ENCODE measurements at places on chromosomes 2 and 18. TPM values are rescaled to one million over a fixed set of nuclear protein-coding genes. Genes with fewer than 3 reads are reported as not detected.

VSNL1 gene
- 26.5 TPM for total RNA-seq

DNA sequence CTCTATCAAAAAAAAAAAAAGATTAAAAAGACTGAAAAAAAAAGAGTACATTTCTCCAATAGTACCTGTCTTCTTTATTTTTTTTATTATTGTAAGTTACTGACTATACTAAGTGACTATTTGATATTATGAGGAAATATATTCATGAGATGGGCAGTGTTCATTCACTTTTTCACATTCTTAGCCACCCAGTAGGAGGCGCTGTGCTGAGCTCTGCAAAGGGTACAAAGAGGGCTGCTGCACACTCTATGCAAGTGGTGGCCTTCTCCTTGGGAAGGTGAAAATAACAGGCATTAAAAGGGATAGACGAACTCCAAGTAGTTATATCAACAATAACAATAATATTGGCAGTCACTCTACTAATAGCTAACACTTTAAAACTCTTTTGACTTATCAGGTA is 1034.9 kb upstream of the FANCL start:
- no peak for DNase-seq

SERPINB12 gene
- not detected for total RNA-seq

DNA sequence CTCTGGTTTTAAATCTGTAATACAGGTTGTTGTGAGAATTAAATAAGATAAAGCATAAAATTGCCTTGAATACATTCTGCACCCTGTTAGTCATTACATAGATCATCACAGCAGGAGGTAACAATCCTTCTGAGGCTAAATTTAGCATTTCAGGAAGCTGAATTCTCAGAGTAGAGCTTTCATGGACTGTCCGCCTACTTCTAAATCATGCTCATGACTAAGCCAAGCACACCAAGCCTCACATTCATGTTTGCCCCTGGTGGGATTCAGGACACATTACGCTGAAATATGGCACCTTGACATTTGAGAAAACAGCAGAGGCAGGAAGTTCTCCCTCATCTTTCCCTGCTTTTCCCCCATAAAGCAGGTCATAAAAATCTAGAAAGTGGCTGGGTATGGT is 16.6 kb upstream of the PIK3C3 start:
- DNase-seq, result no peak

DNA sequence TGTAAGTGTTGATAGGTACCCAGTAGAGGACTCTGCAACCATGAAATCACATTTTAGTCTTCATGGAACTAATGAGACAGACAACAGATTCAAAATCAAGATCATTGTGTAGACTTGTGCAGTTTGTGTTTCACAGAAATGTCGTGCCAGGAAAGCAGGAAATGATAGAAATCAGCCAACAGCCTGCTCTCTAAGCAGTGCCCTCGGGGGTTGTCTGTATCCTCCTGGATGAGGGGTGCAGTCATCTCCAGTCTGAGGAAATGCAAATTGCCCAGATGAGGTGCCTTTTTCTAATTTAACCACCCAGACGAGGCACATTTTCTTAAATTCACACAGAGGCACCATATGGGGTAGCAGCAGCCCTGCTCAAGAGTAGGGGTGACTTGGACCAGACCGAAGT is 663.1 kb downstream of the XIRP2 start:
- DNase-seq, result no peak

- DNase-seq, result peak; percentile 55
Observed at GRCh38 chr2:240672701-240673190, 9.9 kb downstream of the AQP12B start.

DNA sequence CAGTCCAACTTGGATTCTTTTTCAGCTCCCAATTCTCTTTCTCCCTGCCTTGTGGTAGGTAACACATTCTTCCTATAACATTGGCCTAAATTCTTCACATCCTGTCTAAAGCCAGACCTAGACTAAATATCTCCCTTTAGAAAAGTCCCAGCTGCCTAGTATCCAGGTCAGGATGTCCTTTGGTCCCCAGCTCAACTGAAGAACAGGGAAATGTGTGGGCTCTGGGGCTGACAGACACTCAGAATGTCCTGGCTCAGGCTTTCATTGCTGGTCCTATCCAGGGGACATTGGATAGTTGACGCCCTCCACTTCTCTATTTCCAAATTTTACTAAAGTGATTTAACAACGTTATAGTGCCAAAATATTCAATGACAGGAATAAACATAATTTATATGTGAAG is 219.3 kb downstream of the PID1 start:
- no peak for DNase-seq

- DNase-seq, result peak; percentile 14
Observed at GRCh38 chr2:123688231-123688940, 336.7 kb upstream of the CNTNAP5 start.

NTSR2 gene
- not detected for total RNA-seq

FRZB gene
- 7.1 TPM for total RNA-seq

Data from right cardiac atrium (tissue), 5 donors.